ENCODE measurements at places on chromosomes 4 and X. TPM values are rescaled to one million over a fixed set of nuclear protein-coding genes. Genes with fewer than 3 reads are reported as not detected.

Gene MSANTD1
- 1.9 TPM for total RNA-seq

Gene SUPT20HL2
- not detected for total RNA-seq

Gene ZNF711
- 2.1 TPM for total RNA-seq

Gene DMD
- total RNA-seq = 0.19 TPM

Gene ADGRG4
- total RNA-seq = not detected

Gene ASB12
- not detected for total RNA-seq

Gene CTSO
- total RNA-seq = 12.1 TPM

Gene SLC25A6
- 258 TPM for total RNA-seq

Gene FBXW7
- total RNA-seq = 116 TPM

Gene NIPAL1
- 3.3 TPM for total RNA-seq

Gene LARP1B
- total RNA-seq = 9.5 TPM

Measured in naive thymus-derived CD4-positive, alpha-beta T cell (primary cell).